ENCODE measurements at places on chromosomes 2 and 18. TPM values are rescaled to one million over a fixed set of nuclear protein-coding genes. Genes with fewer than 3 reads are reported as not detected.

The DPP10 gene
- 26.3 TPM for total RNA-seq

The ZAP70 gene
- total RNA-seq = 0.12 TPM

The TGFA gene
- 2.6 TPM for total RNA-seq

The POTEC gene
- total RNA-seq = not detected

The WNT10A gene
- total RNA-seq = not detected

The G6PC2 gene
- total RNA-seq = not detected

The POTEE gene
- 0.97 TPM for total RNA-seq

The ANKRD29 gene
- total RNA-seq = 6.6 TPM

The SS18 gene
- total RNA-seq = 139 TPM

The LANCL1 gene
- total RNA-seq = 41.1 TPM

The RGPD4 gene
- total RNA-seq = not detected

The MERTK gene
- 8.7 TPM for total RNA-seq

The SH3BP4 gene
- total RNA-seq = 57.6 TPM

The ZNF2 gene
- 3.4 TPM for total RNA-seq

The R3HDM1 gene
- 63.1 TPM for total RNA-seq

The GTF2A1L gene
- 2.8 TPM for total RNA-seq

The CTAGE1 gene
- total RNA-seq = not detected

The SPATA3 gene
- not detected for total RNA-seq

The DSG2 gene
- 144 TPM for total RNA-seq

The POLE4 gene
- total RNA-seq = 24.4 TPM

The CD28 gene
- total RNA-seq = not detected

The TLX2 gene
- 0.21 TPM for total RNA-seq

The CLEC4F gene
- not detected for total RNA-seq

The C2orf81 gene
- total RNA-seq = 4.6 TPM

The DIPK1C gene
- total RNA-seq = 0.07 TPM

The ZC3H8 gene
- 13.3 TPM for total RNA-seq

The ACMSD gene
- not detected for total RNA-seq

The RNF152 gene
- 7.9 TPM for total RNA-seq

The ALKAL2 gene
- total RNA-seq = 4.5 TPM

The RGPD3 gene
- total RNA-seq = 0.28 TPM

The ECEL1 gene
- 18.0 TPM for total RNA-seq

The GPAT2 gene
- 2.2 TPM for total RNA-seq

The STEAP3 gene
- 18.2 TPM for total RNA-seq

The SCYGR7 gene
- total RNA-seq = not detected

The OXER1 gene
- total RNA-seq = 0.69 TPM

The CRYGC gene
- not detected for total RNA-seq

The TFCP2L1 gene
- total RNA-seq = 6.4 TPM

The TMEM247 gene
- total RNA-seq = not detected

The POMC gene
- total RNA-seq = 12.3 TPM

The ABCA12 gene
- total RNA-seq = 0.10 TPM

The PTPRM gene
- total RNA-seq = 6.3 TPM

The CRYBA2 gene
- total RNA-seq = not detected

The EGR4 gene
- total RNA-seq = not detected

The TDRD15 gene
- total RNA-seq = 0.07 TPM

The MRPS5 gene
- total RNA-seq = 57.8 TPM

The MEP1B gene
- not detected for total RNA-seq

The VWC2L gene
- not detected for total RNA-seq

The NEUROD1 gene
- not detected for total RNA-seq

The COX7A2L gene
- 158 TPM for total RNA-seq
